ENCODE measurements at places on chromosomes 13 and 19.

DNA sequence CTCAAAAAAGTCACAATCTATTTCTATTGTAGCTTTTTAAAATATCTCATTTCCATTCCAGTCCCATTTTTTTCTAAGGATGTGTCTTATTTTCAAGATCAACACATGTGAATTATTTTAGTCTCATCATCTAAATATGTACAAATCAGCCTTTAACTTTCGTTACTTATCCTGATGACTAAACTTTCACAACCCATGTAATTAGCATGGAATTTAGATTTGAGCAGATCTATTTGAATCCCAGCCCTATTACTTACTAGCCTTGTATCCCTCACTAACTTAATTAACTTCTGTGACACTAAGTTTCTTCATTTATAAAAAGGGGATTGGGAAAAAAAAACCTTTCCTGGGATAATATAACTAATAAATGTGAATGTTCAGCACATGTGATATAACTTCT lies 81.1 kb downstream of the UFM1 start:
- no peak for DNase-seq

GRCh38 chr19:31018936-31019335 lies 330.3 kb downstream of the TSHZ3 start:
- DNase-seq: no peak

DNA sequence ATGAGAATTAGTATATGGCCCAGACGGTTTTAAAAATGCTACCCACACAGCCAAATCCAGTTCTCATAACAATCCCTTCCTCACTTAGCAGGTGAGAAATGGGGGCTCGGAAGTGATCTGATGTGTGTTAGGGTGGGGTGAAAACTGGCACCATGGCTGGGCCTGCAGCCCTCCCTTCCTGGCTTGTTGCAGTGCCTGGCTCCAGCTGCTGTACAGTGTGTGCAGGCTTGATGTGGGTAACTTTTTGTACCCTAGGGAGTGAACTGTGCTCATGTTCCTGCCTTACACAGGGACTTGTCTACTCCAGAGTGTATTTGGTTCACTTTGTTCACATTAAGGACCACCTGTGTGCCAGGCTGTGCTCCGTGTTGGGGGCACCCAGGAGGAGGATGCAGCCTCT lies 177.2 kb downstream of the LMO7 start:
- DNase-seq: no peak

GRCh38 chr19:38978326-38978689 lies 2.8 kb upstream of the FBXO17 start:
- DNase-seq: no peak

DNA sequence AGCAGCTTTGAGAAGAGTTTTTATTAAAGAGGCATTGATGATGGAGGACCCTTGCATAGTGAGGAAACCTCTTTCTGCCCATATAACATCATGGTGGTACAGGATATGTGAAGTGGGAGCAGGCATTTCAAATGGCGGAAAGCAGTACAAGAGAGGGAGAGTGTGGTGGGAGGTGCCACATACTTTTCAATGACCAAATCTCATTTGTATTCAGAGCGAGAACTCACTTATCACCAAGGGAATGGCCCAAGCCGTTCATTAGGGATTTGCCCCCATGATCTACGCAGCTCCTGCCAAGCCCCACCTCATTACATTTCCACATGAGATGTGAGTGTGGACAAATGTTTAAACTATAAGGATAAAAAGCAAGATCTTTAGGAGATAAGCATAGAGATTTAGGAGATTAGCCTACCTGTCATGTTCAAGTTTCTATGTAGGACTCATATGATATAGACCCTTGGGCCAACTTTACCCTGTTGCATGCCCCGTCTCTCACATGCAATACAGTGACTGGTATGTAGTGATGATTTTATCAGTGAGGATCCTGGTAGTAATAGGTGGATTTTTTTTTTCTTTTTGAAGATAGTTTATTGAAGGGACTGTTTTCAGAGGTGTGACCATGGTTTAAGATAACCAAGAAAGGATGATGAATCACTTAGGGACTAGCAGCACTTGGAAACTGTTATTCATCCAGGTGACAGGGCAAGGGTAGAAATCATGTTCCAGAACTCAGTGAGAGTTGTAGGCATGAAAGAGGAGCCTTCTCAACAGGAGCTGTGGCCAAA lies 38.3 kb downstream of the DNAJC15 start:
- DNase-seq: no peak

GRCh38 chr19:47730521-47730889 lies 14.8 kb upstream of the NOP53 start:
- no peak for DNase-seq

DNA sequence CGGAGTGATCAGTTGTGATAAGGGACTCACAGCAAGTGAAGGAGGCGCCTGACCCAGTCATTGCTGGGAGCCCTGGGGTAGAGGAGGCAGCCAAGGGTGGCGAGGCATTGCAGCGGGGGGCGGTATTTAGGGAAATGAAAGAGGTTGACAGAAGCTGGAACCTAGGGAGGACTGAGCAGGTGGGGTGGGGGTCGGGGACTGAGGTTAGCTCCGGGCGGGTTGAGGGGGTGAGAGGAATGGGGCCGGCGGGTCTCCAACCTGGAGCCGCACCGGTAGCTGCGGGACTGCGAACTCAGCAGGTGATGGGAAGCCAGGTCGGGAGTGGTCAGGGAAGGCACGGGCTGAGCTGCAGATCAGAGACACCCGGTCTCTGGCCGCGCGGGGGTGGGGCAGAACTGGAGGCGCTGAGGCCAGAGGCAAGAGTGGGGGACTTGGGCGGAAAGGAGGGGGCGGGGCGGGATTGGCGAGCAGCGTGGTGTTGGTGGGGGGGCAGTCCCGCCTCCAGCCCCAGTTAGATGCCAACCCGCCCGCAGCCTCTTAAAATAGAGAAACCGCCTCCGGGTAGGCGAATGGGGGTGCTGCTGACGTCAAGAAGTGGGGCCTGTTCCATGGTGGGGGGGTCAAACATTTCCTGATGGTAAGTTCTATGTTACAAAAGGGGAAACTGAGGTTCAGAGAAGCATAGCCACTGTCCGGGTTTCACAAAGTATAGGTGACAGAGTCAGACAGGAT lies 1.5 kb downstream of the MAST3 start:
- DNase-seq: no peak

- peak; percentile 59 for DNase-seq
Observed at GRCh38 chr19:30450100-30450499, 77.9 kb downstream of the ZNF536 start.

- DNase-seq: peak; percentile 89
Observed at GRCh38 chr19:54114340-54115108, 933 bp downstream of the TFPT start.

DNA sequence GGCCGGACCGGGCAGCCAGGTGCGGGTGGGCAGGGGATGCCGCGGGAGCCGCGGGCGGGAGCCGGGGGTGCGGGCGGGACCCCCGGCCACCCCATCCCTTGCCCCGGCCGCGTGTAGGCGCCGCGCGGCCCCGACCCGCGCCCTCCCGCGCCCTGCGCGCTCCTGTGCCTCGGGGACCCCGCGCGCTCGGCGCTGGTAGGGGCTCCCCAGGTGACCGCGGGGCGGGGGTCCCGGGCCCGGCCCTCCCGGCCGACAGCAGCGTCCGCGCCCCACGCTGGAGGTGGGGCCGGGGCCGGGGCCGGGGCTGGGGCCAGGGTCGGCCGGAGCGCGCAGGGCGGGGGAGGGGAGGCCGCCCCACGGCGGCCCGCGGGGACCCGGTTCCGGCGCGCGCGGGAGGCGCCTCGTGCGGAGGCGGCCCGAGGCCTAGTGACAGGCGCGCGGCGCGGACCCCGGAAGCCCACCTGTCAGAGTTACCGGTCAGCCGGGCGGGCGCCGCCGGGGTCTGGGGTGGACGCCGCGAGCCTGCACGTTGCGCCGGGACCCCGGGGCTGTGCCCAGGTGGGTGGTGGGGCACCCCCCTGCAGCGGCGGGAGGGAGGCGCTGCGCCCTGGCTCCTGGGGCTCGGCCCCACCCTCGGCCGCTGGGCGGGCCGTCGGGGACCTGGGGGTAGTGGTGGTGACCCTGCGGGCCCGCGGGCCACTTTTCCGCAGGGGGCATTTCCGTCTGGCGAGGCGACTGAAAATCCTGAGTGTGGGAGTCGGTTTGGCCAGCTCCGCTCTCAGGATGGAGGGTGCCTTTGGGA lies 518 bp downstream of the TFDP1 start:
- no peak for DNase-seq

DNA sequence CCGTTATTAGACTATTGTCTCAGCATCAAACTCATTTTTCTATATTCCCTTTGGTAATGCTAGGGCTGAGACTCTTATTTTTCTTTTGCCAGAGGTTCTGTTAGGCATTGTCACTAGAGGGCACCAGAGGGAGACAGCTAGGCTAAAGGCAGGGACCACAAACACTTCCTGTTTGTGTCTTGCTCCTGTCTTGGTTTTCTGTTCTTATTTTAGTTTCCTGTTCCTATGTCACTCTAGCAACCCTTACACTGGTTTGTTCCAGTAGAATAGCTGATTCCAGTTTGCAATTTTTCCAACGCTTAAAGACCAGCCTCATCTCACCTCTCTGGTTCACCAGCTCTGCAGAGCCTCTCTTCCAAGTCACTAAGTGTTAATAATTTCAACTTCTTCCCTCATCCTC lies 772.0 kb downstream of the DIAPH3 start:
- no peak for DNase-seq

DNA sequence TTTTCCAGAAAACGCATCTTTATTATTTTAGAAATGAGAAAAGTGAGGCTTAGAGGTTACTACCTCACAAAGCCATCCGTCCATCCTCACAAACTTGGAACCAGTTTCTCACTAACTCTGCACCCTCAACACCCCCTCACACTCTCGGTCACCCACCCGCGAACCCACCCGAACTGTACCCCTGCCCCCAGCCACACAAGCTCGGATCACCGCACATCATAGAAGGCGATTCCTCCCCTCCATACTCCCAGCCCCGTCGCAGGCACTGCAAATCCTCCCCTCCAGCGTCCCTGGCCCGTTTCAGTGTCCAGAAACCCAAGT lies 238 bp downstream of the ZNF260 start:
- DNase-seq: no peak

GRCh38 chr13:36872621-36873020 lies 47.4 kb downstream of the SMAD9 start:
- peak; percentile 56 for DNase-seq

DNA sequence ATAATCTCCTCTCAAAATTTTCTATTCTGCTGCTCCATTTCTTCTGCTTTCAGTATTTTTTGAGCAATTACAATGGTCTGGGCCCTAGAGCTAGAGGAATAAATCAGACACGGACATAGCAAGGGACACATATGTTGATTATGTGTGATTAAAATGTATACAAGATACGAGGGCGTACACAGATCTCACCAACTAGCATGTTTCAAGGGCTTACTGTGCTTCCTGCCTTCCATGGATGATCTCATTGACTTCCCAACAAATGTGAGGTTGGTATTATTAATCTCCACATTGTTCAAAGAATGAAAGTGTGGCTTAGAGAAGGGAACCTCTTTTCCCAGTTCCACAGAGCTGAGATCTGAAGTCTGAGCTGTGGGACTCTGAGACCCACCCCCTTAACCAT lies 9.1 kb downstream of the PLD3 start:
- no peak for DNase-seq

DNA sequence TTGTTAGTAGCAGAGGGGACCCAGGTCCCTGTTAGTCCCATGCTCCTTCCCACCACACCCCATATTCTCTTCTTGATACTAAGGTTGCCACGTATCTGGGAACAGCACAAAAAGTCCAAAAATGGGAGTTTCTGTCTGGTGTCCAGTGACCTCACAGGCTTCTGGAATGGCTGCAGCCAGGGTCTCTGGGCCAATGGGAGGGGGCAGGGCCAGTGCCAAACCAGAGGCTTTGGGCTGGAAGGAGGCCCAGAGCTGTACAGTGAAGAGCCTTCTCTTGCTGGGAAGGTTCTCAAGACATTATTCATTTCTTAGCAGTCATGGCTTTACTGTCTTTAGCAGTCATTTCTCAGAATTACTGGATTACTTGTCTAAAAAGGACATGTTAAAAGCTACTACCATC lies 119.2 kb downstream of the FRY start:
- DNase-seq: peak; percentile 77

GRCh38 chr13:103133556-103133955 lies 67.3 kb upstream of the SLC10A2 start:
- DNase-seq: no peak

DNA sequence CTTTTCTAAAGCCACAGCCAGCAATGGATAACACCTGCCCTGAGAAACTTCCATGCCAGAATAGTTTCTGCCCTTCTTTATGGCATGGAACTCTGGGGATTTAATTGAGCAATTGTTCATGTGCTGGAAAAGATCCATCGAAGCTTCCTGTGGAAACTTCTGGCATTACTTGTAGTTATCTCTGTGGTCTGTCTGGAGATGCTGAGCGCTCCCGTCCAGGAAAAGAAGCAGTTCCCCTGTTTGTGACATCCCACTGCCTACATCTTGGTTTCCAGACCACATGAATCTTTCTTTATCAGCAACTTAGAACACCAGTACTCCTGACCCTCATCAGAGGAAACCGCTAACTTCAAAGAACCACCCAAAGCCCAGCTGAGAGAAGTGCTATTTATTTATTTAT lies 24.6 kb downstream of the FLT1 start:
- no peak for DNase-seq

DNA sequence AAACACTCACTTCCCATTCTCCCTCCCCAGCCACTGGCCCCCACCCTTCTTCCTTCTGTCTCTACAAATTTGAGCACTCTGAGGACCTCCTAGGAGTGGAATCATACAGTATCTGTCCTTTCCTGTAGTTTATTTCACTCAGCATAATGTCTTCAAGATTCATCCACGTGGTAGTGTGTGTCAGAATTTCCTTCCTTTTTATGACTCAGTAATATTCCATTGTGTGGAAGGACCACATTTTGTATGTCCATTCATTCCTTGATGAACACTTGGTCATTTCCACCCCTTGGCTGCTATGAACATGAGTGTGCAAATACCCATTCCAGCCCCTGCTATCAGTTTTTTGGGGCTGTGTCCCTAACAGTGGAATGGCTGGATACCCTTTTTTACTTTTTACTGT lies 9.8 kb downstream of the KLF2 start:
- DNase-seq: no peak
